ENCODE measurements at places on chromosomes 1 and 21.

DNA sequence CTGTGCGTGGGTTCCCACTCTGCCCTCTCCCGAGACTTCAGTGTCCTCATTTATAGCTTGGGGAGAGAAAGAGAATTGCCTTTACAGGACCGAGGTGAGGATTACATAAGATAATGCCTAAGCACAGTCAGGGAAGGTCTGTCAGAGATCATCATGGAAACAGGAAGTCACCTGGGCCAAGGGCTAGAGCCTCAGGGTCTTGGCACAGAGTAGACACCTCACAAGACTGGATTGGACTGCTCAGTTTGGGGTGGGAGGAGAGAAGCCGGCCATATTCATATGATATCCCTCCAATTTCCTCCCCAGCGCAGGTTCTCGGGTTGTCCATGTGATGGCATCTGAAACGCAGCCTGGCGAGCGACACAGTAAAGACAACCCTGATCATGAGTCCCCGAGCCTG is 3.8 kb downstream of the CNR2 start:
- no peak for DNase-seq

DNA sequence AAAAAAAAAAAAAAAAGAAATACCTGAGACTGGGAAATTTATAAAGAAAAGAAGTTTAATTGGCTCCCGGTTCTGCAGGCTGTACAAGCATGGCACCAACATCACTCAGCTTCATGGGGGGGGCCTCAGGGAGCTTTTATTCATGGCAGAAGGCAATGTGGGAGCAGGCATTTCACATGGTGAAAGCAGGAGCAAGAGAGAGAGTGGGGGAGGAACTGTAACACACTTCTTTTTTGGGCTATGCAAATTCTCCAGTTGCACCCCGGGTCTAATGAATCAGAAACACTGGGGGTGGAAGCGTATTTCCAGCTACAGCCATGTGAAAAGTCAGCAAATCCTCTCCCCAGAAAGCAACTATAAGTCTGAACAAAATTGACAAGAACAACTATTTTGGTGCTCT is 11.8 kb upstream of the SOD1 start:
- DNase-seq: no peak

DNA sequence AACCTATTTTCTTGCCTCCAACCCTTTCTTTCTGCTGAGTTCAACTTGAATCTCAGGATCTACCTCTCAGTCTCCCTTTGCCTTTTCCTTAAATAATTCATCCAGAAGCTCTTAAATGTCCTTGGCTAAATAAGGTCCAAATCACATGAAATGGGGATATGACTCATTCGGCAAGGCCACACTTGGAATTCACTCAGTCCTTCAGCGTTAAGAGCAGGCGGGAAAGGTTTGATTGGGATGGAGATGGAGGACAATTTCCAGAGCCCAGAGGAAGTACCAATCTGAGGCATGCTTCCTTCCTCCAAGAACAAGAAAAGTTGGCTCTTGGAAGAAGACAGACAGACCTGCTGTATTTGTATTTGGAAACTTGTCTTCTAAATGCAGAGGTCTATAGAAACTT is 128.5 kb downstream of the PROX1 start:
- DNase-seq: no peak

DNA sequence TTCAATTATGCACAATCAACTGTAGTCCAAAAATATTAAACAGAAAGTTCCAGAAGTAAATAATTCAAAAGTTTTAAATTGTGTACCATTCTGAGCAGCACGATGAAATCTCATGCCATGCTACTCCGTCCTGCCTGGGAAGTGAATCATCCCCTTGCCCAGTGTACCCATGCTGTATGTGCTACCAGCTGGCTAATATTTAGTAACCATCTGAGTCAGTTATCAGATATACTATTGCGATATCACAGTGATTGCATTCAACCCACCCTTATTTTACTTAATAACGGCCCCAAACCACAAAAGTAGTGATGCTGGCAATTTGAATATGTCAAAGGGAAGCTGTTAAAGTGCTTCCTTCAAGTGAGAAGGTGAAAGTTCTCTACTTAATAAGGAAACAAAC is 56.2 kb downstream of the EVI5 start:
- DNase-seq: no peak

DNA sequence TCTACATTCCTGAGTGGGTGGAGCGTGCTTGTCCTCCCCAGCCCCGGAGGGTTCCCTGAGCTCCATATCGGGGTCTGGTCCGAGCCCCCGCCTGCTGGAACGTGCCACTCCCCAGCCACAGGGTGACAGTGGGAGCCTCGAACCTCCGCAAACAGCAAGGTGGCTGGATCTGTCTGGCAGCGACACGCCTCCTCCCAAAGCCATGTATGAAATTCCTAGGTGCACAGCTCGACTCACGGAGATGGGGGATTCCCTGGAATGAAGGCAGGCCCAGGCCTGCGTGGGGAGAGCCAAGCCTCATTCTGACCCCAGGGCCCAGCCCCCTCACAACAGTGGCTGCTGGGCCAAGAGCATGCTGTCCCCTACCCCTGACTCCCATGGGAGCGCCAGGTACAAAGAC is 32.9 kb downstream of the TP73 start:
- DNase-seq: no peak

- no peak for DNase-seq
Observed at GRCh38 chr1:116458695-116459094, 85.7 kb downstream of the ATP1A1 start.

All from HFF-Myc (cell line).